Tibial nerve (tissue), 4 donors: ENCODE measurements at places on chromosomes 16 and 17.

DNA sequence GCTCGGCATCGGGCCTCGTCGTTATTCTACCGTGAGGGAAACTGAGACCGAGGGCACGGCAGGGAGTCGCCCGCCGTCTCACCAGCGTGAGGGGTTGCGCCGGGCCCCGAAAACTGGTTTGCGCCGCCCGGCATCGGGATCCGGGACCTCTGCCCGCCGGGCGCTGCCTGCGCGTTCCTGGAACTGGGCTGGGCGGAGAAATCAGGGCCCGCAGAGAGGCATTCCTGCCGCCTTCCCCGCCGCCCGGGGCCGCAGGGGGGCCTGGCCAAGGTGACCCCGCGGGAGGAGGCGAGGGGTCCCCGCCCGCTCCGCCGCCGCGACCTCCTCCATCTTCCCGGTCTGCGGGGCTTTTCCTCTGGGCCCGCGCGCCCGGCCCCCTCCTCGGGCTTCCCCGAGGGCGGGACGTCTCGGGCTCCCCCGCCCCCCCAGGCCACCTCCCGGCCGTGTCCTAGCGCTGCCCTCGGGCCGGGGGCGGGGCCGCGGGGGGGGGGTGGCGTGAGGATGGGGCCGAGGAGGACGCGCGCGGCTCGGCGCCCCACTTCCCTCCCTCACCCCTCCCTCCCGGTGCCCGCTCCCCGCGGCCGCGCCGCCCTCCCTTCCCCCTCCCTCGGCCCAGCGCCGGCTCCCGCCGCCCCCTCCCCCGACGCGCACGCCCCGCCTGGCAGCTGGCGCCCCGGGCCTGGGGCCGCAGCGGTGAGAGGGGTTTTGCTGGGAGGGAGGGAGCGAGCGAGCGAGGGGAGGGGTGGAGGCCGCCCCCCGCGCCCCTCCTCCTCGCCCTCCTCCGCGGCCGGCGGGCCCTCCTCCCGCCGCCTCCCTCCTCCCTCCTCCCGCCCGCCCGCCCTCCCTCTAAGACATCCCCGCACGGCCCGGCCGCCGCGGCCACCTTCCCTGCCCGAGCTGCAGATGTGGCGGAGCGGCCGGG lies at the start of gene GLIS2:
TSS of gene GLIS2 (plus strand) at position 882 of the 922 bp plus-strand sequence. CDS start 16,214 bp downstream, outside the sequence.
- no peak for DNase-seq

DNA sequence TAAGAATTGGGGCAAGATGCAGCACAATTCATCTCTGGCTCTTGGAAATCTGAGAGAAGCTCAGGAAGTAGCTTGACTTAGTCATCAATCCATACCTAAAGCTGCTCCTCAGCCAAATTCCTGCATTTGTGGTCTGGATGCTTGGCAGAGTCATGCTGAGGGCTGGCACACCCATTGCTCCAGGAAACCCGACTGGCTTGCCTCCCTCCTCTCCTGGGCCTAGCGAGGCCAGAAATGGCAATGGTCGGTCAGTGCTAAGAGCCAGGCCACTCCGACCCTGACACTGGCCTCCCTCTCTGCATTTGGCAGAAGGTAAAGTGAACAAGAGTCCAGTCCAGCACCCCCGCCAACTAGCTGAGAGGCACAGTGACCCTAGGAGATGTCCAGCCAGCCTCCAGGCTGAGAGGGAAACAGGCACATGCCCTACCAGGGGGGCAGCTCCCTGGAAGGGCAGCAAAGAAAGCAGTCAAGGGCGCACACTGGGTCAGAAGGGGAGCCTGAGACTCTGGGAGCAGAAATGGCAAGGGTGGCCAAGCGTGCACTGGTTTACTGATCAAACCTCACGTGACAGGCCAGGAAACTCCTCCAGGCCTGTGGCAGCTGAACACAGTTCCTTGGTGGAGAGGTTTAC lies 10.0 kb downstream of the POLDIP2 start:
- DNase-seq: no peak

DNA sequence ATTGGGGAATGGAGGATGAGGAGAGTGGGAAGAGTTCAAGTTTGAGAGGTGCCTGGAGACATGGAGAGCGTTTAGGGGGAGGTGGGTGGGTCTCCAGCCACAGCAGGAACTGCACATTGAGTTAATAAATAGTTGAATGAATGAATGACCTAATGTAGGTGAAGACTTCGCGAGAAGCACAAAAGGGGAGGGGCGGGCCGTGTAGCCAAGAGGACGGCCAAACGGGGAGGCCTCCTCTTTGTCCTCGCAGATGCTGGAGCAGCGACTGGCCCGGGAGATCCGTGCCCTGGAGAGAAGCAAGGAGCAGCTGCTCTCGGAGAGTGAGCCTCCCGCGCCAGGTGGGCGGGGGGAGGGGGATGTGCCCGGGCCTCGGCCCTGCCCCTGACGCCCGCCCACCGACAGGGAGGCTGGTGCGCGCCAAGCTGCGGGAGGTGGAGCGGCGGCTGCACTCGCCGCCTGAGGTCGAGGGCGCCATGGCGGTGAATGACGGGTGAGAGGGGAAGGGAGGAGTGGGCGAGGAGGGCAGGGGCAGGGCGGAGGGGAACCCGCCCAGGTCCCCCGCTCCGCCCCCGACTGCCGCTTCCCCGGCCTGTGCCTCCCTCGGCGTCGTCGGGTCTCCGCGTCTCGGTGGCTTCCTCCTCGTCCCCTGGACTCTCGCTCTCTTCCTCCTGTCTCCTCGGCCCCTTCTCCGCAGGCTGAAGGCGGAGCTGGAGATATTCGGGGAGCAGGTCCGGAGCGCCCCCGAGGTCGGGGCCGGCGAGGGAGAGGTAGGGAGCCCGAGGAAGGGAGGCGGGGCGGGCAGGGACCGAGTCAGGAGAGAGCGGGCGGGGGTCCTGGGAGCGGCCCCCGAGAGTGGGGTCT lies 12.9 kb downstream of the SYCE1L start:
- DNase-seq: no peak

DNA sequence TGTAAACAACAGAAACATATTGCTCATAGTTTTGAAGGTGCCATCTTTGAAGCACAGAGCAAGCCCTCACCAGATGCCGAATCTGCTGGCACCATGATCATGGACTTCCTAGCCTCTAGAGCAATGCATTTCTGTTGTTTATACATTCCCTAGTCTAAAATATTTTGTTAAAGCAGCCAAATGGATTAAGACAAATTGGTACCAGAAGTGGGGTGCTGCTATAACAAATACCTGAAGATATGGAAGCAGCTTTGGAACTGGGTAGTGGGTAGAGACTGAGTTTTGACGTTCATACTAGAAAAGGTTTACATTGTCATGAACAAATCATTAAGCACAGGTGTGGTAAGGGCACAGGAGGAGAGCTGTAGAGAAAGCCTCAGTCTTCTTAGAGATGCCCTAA lies 13.6 kb downstream of the SGF29 start:
- DNase-seq: no peak
